Glutamatergic neuron (in vitro differentiated cells): ENCODE measurements at places on chromosomes 12 and 14.
A peak's percentile ranks its signal among the peaks of the same experiment; 100 is the strongest.

DNA sequence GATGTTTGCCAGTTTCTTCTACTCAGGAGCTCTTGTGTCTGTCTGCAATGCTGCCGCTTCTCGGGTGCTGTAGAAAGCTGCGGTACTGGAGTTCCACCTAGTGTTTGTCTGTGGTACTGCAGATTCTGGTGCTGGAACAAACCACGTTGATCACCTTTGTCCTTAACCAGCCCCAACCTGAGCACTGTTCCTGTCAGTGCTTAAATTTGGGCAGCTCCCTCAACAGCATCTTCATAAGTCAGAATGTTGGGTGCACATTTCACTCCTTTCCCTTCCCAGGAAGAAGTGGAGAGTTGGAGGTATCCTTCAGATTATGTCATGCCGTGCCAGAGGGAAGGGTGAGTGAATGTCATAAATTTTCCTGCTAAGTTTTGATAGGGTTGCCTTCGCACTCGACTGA lies 48.7 kb upstream of the LALBA start:
- peak; percentile 75 for DNase-seq

DNA sequence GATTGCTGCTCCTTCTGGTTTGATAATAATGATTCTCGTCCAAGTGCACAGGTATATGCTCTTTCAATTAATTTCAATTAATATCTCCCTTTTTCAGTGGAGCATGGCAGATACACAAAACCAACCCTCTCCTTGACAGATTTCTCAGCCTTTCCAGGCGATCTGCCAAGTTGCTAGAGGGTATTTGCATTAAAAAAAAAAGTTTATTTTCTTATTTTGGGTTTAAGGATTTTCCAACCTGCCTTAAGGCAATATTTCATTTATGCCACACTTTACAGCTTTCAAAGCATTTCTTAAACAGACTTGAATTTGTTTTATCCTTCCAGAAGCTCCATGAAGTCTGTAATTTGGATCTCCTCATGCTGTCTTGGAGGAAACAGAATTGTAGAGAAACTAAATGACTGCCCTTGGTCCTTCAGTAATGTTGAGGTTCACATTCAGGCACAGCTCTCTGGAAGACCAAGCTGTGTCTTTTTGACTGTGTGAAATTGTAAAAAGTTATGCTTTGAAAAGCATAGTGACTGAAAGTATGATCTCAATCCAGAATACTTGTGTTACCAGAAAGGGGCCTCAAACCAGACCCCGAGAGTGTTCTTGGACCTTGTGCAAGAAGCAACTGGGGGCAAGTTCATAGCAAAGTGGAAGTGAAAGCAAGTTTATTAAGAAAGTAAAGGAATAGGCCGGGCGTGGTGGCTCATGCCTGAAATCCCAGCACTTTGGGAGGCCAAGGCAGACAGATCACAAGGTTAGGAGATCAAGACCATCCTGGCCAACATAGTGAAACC lies 2.3 kb downstream of the DGLUCY start:
- DNase-seq: no peak

- no peak for DNase-seq
Observed at GRCh38 chr14:90616881-90617280, 199.3 kb downstream of the TTC7B start.

GRCh38 chr14:70027785-70028428 lies 148.7 kb downstream of the SMOC1 start:
- peak; percentile 95 for DNase-seq

- no peak for DNase-seq
Observed at GRCh38 chr12:131287938-131288764, 334.4 kb downstream of the ADGRD1 start.

DNA sequence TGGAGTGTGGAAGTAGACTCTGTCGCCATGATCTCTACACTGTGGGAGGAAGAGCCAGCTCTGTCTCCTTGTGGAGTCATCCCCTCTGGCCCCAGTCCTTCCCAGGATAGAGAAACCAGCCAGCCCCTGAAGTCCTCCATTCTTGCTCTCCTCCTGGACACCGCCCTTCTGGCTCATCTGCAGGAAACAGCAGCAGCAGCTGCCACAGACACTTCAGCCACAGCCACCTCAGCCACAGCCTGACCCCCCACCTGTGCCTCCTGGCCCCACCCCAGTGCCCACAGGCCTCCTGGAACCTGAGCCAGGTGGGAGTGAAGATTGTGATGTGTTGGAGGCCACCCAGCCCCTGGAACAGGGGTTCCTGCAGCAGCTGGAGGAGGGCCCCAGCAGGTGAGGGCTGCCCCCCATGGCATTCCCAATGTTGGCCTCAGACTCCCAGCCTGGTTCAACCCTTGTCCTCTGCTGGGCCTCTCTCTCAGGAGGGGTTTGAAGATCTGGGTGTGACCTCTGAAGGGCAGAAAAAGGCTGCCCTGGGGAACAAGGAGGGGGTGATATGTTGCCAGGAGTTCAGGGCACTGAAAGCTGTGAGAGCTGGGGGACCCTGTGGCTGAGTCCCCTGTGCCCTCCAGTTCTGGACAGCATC lies 10.5 kb downstream of the PRPF40B start:
- DNase-seq: no peak

DNA sequence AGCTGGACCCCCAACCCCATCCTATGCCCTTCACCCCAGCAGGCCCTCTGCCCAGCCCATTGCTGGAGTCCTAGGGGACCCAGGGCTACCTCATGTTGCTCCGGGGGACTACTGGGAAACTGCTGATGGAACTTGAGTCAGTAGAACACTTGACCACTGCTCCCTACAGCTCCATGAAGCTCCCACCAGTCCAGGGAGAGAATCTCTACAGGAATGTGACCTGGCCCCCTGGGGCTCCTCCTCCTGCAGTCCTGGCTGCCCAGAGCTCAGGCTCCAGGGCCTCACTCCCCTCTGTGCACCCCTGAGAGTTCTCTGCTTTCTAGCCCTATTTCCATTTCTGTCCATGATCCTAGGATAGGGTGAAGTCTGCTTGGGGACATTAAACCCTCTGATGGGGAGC lies 10.8 kb upstream of the AQP2 start:
- DNase-seq: no peak

DNA sequence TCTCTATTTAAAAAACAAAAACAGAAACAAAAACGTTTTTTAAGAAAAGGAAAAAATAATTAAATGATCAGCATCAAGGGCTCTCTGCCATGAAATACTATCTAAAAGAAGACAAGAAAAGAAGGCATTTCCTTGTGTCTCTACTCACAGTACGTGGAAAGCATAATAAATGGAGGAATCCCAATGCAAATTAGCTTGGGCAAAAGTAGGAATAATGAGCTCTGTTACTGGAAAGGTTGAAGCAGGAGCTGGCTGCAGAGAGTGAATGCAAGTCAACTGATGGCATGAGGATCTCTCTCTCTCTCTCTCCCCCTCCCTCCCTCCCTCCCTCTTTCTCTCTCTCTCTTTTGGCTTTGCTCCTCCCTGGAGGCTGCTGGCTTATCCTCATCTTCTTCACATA lies 85.9 kb downstream of the TBX3 start:
- no peak for DNase-seq

GRCh38 chr14:104577426-104577825 lies 2.1 kb upstream of the C14orf180 start:
- no peak for DNase-seq

GRCh38 chr12:60035835-60036234 lies 440.0 kb downstream of the SLC16A7 start:
- no peak for DNase-seq

DNA sequence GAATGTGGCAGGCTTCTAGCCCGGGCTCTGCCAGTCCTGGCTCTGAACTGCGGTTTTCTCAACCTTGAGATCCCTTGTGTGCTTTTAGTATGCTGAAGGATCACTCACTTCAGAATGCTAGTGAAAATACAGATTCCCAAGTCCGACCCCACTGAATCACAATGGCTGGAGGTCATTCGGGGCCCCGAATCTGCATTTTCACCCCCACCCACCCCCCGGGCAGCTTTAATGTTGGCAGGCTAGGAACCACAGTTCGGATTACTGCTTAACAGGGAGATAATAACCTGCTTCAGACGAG lies 573 bp upstream of the SUSD6 start:
- DNase-seq: no peak

DNA sequence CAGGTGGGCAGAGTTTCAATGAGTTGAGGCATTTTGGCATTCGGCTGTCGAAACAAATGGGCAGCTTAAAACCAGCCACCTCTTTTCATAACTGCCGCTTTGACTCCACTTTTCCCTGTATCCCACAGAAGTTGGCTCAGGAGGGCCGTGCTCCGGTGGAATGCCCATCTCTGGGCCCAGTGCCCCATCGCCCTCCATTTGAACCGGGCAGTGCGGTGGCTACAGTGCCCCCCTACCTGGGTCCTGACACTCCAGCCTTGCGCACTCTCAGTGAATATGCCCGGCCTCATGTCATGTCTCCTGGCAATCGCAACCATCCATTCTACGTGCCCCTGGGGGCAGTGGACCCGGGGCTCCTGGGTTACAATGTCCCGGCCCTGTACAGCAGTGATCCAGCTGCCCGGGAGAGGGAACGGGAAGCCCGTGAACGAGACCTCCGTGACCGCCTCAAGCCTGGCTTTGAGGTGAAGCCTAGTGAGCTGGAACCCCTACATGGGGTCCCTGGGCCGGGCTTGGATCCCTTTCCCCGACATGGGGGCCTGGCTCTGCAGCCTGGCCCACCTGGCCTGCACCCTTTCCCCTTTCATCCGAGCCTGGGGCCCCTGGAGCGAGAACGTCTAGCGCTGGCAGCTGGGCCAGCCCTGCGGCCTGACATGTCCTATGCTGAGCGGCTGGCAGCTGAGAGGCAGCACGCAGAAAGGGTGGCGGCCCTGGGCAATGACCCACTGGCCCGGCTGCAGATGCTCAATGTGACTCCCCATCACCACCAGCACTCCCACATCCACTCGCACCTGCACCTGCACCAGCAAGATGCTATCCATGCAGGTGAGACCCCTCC lies 5.0 kb upstream of the RNU7-1 start:
- no peak for DNase-seq

DNA sequence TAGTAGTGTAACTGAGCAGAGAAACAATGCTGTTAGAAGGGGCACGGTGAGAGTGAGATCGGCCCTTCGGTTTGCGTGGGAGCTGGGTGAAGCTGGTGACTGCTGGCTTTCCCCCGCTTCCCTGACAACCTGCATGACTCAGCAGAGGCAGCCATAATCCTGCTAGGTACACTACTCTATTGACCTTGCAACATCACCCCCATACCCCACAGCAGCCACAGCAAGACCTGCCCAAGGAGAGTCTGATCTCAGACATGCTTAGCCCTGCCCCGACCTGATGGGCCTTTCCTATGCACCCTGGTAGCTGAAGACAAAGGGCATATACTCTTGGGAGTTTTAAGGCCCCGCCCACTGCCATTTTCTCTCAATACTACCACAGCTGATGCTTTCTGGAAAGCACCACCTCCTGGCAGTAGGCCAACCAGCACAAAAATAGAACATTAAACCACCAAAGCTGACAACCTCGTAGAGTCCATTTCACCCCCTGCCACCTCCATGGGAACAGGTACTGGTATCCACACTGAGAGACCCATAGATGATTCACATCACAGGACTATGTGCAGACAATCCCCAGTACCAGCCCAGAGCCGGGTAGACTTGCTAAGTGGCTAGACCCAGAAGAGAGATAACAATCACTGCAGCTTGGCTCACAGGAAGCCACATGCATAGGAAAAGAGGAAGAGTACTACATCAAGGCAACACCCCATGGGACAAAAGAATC lies 75.9 kb upstream of the RGS6 start:
- DNase-seq: peak; percentile 27

DNA sequence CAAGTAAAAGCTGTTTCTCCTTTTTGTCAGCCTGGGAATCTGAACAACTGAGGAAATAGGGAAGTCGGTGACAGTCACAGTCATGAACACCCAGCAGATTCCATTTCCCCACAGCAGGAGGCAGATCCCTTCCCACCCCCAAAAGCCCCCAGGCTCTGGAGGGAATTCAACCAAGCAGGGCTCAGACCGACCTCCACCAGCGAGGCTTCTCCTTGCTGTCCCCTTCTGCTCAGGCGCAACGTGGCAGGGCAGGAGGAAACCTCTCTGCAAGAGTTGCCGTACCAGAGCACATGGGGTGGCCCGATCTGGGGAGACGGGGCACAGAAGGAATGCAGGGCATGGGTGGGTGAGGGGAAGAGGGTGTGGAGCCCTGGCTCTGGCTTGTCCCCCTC lies 319 bp downstream of the GALNT6 start:
- no peak for DNase-seq

DNA sequence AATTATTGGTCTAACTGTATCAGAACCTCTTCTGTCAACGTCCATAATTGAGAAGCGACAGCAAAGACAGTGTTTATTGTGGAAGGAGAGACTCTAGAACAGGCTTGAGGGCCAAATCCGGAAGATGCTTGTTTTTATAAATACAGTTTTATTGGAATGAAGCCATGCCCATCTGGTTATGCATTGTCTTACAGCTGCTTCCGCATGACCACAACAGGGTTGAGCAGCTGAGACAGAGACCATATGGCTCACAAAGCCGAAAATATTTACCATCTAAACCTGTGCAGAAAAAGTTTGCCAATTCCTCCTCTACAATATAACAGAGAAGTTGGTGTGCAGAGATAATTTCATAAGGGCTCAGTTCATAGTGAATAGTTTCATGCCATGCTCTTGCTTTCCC lies 24.5 kb downstream of the PRKAB1 start:
- no peak for DNase-seq

DNA sequence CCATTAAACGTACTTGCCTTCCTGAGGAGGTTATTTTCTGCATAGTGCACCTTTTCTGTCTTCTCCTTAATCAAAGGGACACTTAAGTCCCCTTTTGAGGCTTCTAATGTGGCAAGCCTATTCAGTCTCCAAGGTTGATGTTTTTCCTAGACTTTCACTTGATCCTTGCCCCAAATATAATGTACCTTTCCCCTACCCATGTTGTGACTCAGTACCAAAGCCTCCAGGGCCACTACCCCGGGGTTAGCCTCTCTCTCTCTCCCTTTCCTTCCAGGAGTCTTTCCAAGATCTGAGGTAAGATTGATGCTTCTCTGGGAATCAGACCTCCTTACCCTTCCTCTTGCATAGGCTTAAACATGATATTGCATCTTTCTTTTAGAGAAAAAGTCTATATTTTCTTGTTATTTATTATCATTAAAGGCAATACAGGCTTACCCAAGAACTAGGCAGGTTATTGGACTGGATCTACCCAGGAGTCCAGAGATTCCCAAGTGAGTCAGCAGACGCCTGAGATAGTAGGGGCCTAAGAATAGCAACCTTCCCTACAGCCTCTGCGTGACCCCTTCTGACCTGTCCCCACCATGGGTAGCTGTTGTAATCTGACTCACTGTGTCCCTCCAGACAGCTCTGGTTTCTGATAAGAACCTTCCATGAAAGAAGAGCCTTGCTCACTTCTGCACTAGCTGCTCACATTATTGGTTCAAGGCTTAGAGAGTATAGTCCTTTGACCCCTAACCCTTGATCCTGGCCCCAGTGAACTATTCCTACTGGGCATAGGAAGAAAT lies 172.9 kb downstream of the ZFP36L1 start:
- no peak for DNase-seq
